Stimulated activated CD8-positive, alpha-beta memory T cell treated with anti-CD3 and anti-CD28 coated beads, Interleukin-7, amount 100 ng/mL, for 48 hours (primary cell): ENCODE measurements at places on chromosomes 12 and 14.

DNA sequence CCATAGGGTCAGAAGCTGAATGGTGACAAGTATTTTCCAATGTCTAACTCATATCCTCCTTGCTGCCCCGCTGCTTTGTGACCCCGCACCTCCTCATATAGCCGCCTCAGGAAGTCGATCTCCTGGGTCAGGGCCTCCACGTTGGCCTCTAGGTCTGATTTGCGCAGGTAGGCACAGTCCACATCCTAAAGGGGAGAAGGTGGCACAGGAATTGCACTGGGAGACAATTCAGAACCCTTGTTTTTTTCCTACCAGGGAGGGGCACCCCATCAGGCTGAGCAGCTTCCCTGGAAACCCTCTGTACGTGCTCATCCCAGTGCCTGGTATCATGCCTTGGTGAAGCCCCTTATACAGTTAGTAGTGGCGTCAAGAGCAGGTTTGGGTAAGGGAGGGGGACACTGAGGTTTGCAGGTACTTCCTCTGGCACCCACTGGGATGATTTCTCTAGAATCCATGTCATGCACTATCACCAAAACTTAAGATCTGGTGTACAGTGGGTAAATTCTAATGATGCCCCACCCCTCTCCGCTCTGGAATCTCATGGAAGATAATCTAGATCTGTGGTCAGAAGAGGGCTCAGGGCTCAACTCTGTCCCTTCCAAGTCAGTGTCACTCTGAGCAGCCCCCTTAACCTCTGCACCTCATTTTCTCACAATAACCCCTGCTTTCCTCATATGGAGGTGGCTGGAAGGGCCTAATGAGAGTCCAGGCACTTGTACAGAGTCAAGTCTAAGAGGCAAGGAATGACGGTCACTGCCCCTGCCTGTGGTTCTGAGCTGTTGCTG, 20.1 kb upstream of the KRT86 start:
- no peak for DNase-seq

DNA sequence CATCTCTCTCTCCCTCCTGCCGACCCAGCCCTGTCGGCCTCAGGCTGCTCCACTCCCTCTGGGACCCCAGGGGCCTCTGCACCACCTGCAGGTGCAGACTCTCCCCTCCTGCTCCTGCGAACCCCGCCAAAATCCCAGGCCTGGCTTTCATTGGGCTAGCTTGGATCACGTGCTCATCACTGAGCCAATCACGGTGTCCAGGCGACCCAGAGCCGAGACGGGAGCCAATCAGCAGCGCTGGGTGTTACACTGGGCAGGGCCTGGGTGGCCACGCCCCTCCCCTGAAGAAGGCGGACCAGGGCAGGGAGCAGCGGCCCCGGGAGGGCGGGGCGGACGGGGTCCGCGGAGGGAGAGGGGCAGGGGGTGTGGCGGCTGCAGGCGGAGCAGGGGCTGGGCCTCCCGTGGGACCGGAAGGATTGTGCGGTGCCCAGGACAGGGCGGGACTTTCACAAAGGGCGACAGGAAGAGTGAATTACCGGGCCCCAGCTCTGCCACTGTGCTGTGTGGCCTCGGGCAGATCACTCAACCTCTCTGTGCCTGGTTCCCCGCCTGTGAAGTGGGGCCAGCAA, 66.6 kb upstream of the FBRSL1 start:
- DNase-seq = no peak

GRCh38 chr12:120685522-120685921, 1.4 kb upstream of the MLEC start:
- no peak for DNase-seq

DNA sequence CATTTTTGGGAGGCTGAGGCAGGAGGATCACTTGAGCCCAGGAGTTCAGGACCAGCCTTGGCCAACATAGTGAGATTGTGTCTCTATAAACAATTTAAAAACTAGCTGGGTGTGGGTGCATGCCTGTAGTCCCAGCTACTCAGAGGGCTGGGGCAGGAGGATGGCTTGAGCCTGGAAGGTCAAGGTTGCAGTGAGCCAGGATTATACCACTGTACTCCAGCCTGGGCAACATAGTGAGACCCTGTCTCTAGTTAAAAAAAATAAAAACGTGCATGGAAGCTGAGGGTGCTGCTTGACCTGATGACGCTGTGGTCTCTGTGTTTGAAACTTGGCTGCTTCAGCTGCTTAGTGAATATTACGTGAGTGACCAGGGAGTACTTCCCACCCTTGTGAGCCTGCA, 89.7 kb downstream of the PPP2R5C start:
- no peak for DNase-seq

DNA sequence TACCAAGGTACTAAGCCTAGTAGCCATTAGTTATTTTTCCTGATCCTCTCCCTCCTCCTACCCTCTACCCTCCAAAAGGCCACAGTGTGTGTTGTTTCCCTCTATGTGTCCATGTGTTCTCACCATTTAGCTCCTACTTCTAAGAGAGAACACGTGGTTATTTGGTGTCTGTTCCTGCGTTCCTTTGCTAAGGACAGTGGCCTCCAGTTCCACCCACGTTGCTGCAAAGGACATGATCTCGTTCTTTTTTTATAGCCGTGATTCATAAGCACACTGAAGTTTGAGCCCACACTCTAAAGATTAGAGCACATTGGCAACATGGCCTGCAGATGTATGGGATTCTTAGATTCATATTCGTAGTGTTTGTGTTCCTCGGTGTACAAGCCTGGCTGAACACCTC, 8.1 kb upstream of the STX2 start:
- no peak for DNase-seq

GRCh38 chr14:31935391-31935790, 141.7 kb upstream of the ARHGAP5 start:
- DNase-seq = no peak

DNA sequence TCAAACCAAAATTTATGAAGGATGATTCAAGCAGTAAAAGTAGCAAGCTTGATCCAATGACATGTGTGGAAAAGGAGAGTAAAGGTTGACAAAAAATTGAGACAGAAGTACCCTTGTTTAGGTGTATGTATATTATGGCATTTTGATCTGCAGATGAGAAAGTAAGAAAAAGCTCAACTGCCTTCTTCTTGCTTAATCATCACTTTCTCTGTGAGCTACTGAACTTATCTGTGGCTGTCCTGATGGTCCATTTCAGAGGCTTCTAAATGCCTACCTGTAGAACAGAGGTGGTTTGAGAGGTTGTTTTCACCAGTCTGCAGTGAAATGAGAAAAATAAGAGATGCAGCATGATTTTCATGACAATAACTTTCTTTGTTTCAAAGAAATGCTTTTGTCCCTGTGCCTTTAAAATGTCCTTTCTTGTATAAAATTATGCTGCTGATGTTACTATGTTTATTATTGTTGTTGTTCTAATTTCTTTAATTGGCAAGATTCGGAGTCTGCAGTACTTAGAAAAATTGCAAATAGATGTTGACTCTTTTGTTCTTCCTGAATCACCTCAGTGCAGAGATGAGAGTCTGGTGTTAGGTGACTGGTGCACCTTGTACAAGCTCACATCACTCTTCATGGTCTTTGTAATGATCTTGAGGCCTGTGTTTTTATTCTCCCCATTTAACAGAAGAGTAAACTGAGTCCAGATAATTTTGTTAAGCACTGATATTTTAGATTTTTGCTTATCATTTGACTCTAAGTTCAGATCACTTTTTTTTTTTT, 821.9 kb downstream of the VRK1 start:
- no peak for DNase-seq

GRCh38 chr12:124852329-124852831, 11.3 kb downstream of the SCARB1 start:
- DNase-seq = no peak

DNA sequence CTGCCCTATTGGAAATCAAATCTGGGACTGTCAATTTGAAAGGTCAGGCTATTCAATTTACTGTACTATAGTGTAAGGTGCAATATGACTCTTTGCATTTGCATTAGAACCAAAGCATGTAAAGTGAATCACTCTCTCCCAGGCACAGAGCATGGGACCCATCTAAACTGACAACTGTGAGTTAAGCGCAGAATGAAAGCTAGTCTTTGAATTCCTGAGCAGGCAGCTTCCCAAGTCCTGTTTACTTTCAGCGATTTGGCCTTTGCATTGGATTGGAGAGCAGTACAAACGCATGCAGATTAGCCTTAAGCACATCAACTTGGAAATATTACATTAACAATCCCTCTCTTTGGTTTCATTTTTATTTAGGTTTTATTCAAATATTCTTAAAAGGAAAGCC, 74.6 kb downstream of the RERG start:
- no peak for DNase-seq

DNA sequence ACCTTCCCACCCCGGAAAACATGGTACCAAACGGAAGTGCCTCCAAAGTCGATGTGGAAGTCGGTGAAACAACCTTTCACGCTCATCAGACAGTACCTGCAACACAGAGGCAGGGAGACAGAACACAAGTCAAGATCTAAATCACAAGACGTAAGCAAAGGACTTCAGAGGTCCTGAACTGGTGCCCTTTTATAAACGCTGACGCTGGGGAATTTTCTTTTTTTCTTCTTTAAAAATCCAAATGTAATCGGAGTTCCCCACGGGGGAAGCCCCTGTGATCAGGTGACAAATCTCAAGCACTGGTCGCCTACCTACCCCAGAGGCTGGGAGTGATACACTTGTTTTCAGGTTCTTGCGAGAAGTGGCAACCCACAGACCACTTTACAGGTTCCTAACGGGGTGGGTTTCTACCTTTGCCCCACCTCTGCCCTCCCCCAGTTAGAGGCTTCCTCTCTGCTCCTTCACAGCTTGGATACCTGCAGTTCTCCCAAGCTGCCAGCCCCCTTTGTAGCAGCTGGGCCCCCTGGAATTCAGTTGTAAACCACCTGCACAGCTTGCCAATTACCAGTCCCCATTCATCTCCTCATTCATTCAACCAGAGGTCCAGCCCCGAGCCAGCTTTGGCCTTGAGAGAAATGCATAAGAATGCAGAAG, 46.2 kb downstream of the KDM2B start:
- DNase-seq = peak; percentile 21

DNA sequence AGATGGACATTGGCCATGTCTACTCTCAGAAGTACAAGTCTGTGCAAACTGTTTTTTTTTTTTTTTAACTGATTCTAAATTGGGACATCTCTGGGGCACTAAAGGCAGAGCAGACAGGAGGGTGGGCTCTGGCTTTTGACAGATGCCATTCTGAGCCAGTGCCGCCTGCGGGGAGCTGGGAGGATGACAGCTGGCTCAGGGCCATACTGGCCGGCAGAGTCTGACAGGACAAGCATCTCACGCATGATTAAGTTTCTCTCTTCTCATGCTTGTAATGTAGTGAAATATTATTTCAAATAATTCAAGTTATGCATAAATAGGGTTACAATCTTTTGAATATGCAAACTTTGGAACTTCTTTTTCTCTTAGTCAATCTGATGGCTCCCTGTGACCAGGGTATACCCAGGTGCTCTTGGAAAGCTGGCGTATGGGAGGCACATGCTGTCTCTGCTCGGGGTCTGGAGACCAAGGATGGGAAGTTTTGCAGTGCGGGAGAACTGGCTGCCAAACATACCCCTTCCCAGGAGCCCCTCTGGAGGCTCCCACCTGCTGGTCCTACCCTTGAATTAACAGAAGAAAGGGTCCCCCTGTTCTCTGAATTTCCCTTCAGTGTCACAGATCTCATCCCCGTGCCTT, 7.6 kb downstream of the CDCA4 start:
- DNase-seq = no peak

GRCh38 chr14:76955575-76956315, 72.8 kb downstream of the IRF2BPL start:
- DNase-seq = no peak

DNA sequence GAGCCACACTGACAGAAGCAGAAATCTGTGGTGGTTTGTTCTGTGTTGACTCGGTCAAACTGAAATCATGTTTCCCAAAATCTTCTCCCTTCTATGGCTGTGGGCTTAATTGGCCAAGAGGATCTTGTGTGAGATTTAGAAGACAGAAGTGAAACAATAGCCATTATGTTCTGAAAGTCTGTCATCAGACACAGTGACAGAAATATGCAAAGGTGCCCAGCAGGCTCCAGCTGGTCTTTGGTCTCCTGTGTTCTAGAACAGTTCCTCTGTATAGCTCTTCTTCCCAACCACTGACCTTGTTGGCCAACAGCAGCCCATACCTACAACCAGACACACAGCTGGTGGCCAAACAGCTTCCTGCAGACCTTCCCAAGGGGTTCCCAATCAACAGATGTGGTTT, 25.0 kb upstream of the COCH start:
- no peak for DNase-seq

- no peak for DNase-seq
Observed at GRCh38 chr12:97093187-97093683, 186.2 kb downstream of the NEDD1 start.

GRCh38 chr14:100436745-100437406, 113.7 kb downstream of the SLC25A47 start:
- no peak for DNase-seq

DNA sequence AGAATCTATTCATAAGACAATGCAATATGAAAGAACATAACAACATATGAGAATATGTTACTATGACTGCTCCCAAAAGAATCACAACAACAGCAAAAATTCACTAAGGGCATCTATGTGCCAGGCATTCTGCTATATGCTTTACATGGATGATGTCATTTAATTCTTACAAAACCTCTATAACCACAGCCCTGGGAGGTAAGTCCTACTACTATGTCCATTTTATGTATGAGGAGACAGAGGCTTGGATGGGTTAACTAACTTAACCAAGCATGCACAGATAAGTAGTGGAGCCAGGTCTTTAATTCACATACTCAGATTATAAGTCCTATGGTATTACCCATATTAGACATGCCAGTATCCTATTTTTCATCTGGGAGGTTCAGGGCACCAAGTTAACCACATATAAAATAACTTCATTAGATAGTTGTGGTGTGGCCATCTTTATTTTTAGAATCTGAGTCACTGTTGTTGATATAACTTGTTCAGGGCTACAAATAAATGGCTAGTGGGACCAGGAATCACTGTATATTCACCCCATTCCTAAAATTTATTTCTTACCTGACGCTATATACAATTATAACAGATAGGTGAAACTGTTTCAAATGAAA, 33.2 kb upstream of the RAD51AP1 start:
- DNase-seq = no peak

DNA sequence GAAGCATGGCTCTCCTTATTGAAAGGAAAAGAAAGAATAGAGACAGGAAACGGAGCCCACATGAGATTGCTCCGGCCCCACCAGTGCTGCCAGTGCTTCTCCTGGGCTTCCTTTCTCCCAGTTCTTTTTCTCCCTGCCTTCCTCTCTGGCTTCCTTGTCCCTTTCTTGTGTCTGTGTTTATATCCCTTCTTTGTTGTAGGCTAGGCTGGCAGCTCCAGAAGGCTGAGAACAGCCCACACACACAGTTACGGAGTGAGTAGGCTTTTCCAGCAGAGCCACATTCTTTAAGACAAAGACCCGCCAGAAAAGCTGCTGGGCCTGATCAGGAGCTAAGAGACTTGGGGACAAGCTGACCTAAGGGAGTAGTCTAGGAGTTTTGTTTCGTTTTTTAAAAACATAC, 13.0 kb downstream of the CIPC start:
- no peak for DNase-seq

- no peak for DNase-seq
Observed at GRCh38 chr14:55416866-55417265, 5.2 kb upstream of the ATG14 start.

GRCh38 chr12:52691076-52691840, 11.1 kb upstream of the KRT1 start:
- peak; percentile 11 for DNase-seq
